ENCODE measurements at places on chromosomes 6 and 20.

DNA sequence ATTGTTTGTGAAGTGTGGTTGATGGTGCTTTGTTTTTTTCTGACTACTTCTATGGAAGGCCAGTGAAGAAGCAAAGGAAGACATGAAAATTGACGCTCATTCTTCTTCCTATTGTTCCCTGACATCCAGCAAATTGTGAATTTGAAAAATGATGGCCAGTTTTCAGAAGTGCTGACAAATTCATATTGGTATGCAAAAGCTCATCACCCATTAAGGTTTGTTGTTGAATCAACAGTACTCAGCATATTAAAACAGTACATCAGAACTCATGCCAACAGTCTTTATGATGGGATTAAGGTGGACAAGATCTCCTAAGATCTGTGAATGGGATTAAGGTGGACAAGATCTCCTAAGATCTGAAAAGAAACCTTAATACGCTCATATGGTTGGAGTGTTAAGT, 1.0 kb upstream of the MTG2 start:
- DNase-seq = no peak

DNA sequence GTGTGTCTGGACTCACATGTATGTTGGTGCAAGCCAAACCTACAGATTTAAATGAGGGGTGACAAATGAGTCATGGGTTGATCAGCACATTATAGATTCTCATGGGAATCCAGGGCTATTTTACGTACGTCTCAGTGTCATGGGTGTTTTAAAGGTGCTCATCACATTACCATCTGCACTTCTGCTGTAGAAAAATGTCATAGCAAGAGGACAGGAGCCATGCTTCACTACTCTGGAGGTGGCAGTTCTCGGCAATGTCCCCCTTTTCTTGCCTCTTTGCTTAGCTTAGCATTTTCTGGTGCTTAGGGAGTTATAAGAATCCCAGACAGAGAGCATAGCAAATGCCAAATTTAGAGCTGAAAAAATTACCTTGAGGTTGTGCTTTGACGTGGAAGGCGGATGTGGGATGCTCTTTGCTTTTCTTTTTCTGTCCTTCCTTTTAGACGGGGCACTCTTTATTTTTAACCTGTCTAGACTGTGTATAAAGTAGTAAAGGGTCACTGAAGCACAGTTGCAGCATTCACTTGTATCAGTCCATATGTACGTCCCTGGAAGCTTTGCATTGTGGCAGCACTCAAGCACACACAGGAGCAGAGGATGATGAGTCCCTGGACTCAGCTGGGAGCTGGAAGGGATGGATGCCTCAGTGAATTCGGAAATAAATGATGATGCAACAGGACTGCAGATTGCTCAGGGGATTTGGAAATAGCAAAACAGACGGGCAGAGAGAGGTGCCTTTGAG, 139.7 kb downstream of the SYNDIG1 start:
- DNase-seq = no peak

- no peak for DNase-seq
Observed at GRCh38 chr6:9252799-9253198, 817.5 kb upstream of the SLC35B3 start.

GRCh38 chr6:158808941-158809678, 10.1 kb downstream of the EZR start:
- DNase-seq = no peak

GRCh38 chr20:14264869-14265268, 72.5 kb downstream of the FLRT3 start:
- no peak for DNase-seq

GRCh38 chr20:14344746-14345145, 7.3 kb upstream of the FLRT3 start:
- no peak for DNase-seq

DNA sequence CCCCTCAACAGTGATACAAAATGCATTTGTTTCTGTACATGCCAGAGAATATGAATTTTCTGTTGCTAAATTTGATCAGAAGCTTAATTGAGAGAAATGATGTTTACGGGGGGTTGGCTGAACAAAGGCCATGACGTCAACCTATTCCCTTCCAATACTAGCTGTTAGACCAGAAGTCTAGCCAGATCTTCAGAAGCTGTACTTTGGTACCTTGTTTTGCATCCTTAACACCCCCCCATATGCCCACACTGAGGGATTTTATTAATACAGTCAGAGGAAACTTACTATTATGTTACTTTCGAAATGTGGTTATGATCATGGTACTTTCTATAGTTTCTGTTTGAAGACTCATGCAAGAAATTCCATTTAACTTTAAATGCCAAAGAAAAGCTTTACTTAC, 3.1 kb downstream of the NCOA7 start:
- DNase-seq = no peak

- no peak for DNase-seq
Observed at GRCh38 chr6:137724495-137725211, 142.4 kb upstream of the TNFAIP3 start.

DNA sequence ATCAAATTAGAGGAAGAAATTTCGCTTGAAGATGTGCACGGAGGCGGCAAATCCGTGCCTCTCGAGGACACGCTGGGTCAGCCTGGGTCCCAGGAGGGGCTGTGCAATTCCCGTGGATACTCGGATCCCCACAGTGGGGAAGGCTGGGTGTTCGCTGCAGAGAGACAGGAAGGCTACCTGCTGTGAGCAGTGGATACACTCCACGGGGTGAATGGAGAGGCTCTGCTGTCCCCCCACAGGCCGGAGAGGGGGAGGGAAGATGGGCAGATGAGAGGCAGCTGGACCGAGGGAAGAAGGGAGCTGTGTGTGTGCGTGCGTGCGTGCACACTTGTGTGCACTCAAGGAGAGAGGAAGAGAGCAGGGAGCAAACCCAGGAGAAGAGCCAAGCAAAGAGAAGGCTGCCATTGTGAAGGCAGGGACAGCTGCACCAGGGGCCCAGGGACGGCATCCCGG, 57.3 kb downstream of the SULF2 start:
- no peak for DNase-seq

DNA sequence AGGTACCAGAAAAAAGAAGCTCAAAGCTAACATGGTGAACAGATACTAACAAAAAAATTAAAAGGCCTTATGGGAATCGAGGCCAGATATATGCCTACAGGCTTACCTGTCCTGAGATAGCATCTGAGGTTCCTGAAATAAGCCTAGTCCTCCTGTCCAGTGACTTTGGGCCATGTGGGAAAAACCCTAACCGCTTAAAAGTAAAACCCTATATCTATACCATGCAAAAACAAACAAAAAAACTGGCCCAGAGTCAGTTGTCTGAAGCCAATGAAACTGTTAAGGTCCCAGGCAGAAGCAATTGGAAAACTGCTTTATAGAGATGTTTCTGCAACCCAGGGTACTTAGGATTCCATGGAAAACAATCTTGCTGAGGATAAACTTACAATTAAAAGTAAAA, 122.9 kb downstream of the HIVEP1 start:
- DNase-seq = no peak

DNA sequence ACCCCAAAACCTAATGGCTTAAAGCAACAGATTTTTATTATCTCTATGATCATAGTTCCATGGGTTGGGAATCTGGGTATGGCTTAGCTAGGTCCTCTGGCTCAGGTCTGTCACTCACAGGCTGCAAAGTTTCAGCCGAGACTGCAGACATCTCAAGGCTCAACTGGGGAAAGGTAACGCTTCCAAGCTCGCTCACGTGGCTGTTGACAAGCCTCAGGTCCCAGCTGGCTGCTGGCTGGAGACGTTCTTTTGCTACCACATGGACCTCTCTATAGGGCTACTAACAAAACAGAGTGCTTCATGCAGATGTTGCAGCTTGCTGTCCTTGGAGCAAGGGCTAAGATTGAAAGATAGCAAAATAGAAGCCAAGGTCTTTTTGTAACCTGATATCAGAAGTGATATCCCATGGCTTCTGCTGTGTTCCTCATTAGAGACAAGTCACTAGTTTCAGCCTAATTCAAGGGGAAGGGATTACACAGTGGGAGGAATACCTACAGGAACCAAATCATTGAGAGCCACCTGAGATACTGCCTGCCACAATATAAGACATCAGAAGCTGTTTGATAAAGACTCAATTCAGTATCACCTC, 6.6 kb downstream of the HTR1E start:
- peak; percentile 79 for DNase-seq

DNA sequence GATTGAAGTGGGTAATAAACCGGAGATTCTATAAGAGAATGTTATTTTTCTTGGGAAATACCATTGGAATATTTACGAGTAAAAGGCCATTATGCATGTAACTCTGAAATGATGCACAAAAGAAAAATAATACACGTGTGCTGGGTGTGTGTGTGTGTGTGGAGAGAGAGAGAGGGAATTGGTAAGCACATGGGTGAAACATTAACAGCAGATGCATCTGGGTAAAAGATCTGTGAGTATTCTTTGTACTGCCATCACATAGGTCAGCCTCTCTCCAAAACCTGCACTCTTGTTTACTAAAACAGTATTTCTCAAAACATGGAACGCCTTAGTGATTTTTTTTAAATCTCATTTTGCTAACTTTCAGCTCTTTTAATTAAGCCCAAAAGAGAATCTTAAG, 28.9 kb downstream of the EYA2 start:
- no peak for DNase-seq

- no peak for DNase-seq
Observed at GRCh38 chr6:53349209-53349693, 501 bp upstream of the ELOVL5 start.

DNA sequence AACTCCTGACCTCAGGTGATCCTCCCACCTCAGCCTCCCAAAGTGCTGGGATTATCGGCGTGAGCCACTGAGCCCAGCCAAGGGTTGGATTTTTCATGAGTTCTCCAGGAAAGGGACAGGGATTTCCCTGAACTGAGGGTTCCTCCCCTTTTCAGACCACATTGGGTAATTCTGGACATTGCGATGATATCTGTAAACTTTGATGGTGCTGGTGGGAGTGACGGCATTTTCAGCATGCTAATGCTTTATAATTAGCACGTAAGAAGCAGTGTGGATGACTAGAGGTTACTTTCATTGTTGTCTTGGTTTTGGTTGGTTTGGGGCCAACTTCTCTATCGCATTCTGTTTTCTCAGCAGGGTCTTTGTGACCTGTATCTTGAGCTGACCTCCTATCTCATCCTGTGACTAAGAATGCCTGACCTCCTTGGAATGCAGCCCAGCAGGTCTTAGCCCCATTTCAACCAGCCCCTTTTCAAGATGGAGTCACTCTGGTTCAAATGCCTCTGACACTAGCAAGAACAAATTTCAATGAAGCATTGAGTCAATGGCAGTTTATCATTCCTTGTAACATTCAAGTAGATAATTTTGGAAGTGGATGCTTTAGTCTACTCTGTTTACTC, 156.5 kb downstream of the TTLL2 start:
- DNase-seq = no peak

GRCh38 chr6:33172688-33173534, 19.4 kb downstream of the COL11A2 start:
- peak; percentile 24 for DNase-seq

- DNase-seq = no peak
Observed at GRCh38 chr6:37190159-37190535, 20.2 kb downstream of the PIM1 start.

- DNase-seq = no peak
Observed at GRCh38 chr20:20546402-20546801, 166.0 kb downstream of the RALGAPA2 start.

DNA sequence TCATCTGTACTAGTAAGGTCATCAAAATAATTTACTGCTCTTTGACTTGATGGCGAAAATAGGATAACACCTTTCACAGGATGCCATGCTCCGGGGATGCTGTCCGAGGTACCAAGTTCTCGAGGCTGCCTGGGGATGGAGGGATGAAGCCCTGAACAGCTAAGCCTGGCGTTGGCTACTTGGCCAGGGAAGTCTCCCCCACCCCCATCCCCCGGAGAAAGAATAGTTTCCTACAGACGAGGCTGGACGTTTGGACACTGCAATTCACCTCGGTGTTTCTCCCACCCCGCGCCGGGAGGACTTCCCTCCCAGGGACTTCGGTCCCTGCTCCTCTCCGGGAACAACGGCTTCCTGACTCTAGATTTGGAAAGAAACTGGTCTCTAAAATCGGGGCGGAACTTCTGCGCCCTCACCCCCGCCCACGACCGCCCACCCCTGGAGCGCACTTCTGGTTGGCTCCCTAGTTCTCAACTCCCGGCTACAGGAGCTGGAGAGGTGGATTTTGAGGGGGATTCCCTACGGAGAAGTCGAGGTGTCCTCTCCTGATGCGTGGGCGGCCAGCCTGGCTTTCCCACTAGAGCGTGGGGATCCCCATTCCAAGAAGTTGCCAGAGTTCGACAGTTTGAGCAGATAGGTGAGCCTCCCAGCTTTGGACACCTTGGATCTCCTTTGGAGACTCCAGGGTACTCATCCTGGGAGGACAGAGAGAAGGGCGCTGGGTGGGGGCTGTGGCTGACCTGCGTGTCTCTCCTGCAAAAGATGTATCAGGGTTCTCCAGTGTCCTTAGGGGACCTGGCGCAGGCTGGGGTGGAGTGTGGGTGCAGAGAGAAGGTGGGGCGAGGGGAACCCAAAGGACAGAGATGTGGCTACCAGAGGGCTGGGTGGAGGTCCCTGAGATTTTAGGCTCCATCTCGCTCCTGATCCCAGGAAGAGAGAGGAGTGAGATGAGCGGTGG, 1.1 kb downstream of the PCSK2 start:
- DNase-seq = no peak

DNA sequence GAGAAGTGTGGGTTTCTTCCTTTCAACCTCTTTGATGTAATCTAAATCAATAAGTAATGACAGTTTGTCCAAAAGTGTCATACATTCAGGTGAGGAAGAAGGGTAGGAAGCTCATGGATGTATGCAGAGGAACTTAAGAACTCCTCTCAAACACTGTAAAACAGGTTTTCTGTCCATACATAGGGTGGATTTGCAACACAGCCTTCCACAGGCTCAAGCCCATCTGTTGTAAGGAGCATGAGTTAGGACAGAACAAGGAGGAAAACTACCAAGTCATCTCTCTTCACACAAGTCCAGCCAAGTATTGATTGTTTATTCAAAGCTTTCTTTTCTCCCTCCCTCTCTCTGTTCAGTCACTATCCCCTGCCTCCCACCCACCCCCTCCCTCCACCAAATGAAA, 49.0 kb upstream of the CDYL start:
- DNase-seq = no peak

DNA sequence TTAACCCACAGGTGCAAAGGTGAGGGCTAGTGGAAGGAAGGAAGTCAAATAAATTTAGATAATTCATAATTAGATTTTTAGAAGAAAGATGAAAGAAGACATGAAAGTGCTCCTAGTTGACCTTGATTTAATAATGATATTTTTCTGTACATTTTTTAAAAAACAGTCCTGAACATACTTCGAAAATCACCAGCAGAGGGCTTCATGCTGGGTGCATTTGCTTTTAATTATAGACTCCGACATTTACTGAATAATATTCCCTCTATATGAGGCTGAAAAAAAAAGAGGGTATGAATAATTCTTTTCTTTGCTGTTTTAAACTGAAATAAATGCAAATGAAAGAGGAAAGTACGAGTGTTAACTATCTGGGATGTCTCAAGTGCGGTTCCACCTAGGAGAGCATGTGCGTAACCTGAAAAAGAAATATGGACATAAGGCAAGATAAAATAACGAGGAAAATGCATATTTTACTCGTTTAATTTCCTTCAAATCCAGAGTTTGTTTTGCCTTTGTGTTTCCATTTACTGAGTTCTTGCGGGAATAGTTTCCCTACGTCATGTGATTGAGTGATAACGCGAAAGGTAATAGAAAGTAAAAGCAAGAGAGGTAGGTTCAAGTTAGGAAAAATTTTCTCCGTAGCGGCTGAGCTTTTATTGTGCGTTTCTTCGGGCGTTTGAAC, 3.1 kb upstream of the TFAP2B start:
- DNase-seq = no peak

All from body of pancreas (tissue), 4 donors.